ENCODE measurements at places on chromosomes 2 and 18. TPM values are rescaled to one million over a fixed set of nuclear protein-coding genes. Genes with fewer than 3 reads are reported as not detected.

The KIAA2012 gene
- not detected for total RNA-seq

The RGPD4 gene
- 0.26 TPM for total RNA-seq

The PARD6G gene
- total RNA-seq, result 1.9 TPM

The BCL2 gene
- 8.0 TPM for total RNA-seq

The NEB gene
- total RNA-seq, result 61.1 TPM

The LYPD1 gene
- total RNA-seq, result not detected

The SLC40A1 gene
- 132 TPM for total RNA-seq

GRCh38 chr18:394987-395362, 105.5 kb downstream of the COLEC12 start:
- DNase-seq, result no peak
- no peaks in the 10 kb centered on the region for H3K4me1 ChIP-seq
- no peaks in the 10 kb centered on the region for H3K36me3 ChIP-seq
- no peaks in the 10 kb centered on the region for H3K27me3 ChIP-seq
- no peak overlapping the region for H3K4me3 ChIP-seq

GRCh38 chr2:211674715-211675114, 863.9 kb downstream of the ERBB4 start:
- H3K27me3 ChIP-seq, result no peaks in the 10 kb centered on the region
- no peak overlapping the region for H3K27ac ChIP-seq
- no peaks in the 10 kb centered on the region for H3K4me1 ChIP-seq
- H3K36me3 ChIP-seq, result no peaks in the 10 kb centered on the region

GRCh38 chr2:1041012-1041805, 90.6 kb downstream of the SNTG2 start:
- no peaks in the 10 kb centered on the region for H3K4me1 ChIP-seq
- no peak for DNase-seq
- H3K27me3 ChIP-seq, result no peaks in the 10 kb centered on the region
- no peak overlapping the region for H3K4me3 ChIP-seq
- H3K27ac ChIP-seq, result no peak overlapping the region

GRCh38 chr18:12929477-12930083, 18.2 kb upstream of the SEH1L start:
- H3K4me3 ChIP-seq, result no peak overlapping the region
- no peak overlapping the region for H3K27ac ChIP-seq
- peaks cover 5% of the 10 kb centered on the region for H3K4me1 ChIP-seq
- no peaks in the 10 kb centered on the region for H3K36me3 ChIP-seq

DNA sequence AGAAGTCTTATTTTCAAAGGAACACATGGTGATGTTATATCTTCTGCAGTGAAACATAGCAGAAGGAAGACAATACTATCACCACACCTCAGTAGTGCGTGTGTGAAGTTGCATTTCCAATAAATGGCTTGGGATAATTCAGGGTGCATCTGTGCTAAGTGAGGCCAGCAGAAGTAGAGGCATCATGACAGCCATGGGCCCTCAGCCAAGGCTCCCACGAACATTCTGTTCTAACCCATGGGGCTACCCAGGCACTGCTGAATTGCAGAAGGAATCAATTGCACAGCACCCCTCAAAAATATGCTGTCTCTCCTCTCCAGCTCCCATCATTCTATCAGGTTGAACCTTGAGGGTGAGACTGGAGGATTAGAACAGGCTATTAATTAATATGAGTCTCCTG, 139.5 kb downstream of the RIF1 start:
- peaks cover 65% of the 10 kb centered on the region for H3K36me3 ChIP-seq
- H3K27ac ChIP-seq, result no peak overlapping the region
- H3K4me3 ChIP-seq, result no peak overlapping the region

DNA sequence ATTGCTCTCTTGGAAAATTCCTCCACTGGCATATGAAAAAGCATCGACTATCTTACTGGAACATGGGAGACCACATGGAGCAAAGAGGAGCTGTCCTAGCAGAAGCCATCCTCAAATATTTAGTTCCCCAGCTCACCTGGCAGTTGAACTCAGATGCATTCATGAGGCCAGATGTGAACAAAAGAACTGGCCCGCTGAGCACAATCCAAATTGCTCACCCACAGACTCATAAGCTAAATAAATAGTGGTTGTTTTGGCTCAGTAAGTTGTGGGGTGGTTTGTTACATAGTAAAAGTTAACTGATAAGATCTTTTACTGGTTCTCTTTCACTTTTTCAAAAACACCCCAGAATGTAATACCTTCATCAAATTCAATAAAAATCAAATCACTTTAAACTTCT, 108.6 kb upstream of the CWC22 start:
- no peaks in the 10 kb centered on the region for H3K4me1 ChIP-seq
- H3K27ac ChIP-seq, result no peak overlapping the region
- no peaks in the 10 kb centered on the region for H3K36me3 ChIP-seq
- H3K4me3 ChIP-seq, result no peak overlapping the region

- no peak overlapping the region for H3K4me3 ChIP-seq
- H3K36me3 ChIP-seq, result peaks cover 3% of the 10 kb centered on the region
- H3K27me3 ChIP-seq, result no peaks in the 10 kb centered on the region
- no peak overlapping the region for H3K27ac ChIP-seq
Observed at GRCh38 chr2:135657806-135658582, 83.7 kb upstream of the UBXN4 start.

DNA sequence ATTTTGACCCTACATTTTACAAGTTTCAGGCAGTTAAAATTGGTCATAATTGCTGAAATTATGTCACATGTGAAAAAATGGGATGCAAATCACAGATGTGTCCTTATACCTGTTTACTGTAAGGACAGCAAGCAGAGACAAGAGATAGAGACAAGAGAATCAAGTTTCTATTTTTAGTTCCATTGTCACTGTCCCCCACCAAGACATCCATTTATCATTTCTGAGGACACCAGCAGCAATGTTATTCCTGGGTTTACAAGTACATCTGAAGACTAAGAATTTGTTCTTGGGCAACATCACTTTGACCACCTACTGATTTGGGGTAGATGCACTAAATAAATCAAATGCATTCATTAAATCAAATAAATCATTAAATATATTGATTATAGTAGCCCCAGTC, 1111.7 kb downstream of the DPP10 start:
- H3K27me3 ChIP-seq, result no peaks in the 10 kb centered on the region
- DNase-seq, result no peak
- no peaks in the 10 kb centered on the region for H3K4me1 ChIP-seq
- H3K36me3 ChIP-seq, result no peaks in the 10 kb centered on the region

DNA sequence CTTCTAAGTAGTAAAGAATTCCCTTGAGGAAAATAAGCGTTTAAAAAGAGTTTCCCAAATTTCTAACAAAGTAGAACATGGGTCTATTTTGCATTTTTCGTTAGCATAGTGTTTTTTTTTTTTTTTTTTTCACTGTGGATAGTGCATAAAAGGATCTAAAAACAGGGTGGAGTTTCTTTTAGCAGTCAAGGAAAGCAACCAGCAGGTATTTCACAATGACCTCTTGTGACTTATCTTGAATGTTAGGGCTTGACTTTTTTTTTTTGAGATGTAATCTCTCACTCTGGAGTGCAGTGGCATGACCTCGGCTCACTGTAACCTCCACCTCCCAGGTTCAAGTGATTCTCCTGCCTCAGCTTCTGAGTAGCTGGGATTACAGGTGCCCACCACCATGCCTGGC, 14.9 kb upstream of the DGKD start:
- no peaks in the 10 kb centered on the region for H3K36me3 ChIP-seq
- H3K27me3 ChIP-seq, result no peaks in the 10 kb centered on the region
- H3K27ac ChIP-seq, result no peak overlapping the region

DNA sequence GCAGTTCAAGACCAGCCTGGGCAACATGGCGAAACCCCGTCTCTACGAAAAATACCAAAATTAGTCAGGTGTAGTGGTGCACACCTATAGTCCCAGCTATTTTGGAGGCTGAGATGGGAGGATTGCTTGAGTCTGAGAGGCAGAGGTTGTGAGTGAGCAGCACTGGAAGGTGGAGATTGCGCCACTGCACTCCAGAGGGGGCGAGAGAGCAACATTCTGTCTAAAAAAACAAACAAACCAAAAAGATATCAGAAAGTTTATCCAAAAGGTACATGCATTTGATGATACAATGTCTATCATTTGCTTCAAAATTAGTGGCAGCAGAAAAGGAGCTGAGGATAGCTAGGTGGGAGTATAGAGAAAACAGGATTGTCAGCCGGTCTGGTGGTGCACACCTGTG, 39.8 kb upstream of the CABLES1 start:
- H3K27me3 ChIP-seq, result no peaks in the 10 kb centered on the region
- H3K4me3 ChIP-seq, result no peak overlapping the region
- no peaks in the 10 kb centered on the region for H3K36me3 ChIP-seq

DNA sequence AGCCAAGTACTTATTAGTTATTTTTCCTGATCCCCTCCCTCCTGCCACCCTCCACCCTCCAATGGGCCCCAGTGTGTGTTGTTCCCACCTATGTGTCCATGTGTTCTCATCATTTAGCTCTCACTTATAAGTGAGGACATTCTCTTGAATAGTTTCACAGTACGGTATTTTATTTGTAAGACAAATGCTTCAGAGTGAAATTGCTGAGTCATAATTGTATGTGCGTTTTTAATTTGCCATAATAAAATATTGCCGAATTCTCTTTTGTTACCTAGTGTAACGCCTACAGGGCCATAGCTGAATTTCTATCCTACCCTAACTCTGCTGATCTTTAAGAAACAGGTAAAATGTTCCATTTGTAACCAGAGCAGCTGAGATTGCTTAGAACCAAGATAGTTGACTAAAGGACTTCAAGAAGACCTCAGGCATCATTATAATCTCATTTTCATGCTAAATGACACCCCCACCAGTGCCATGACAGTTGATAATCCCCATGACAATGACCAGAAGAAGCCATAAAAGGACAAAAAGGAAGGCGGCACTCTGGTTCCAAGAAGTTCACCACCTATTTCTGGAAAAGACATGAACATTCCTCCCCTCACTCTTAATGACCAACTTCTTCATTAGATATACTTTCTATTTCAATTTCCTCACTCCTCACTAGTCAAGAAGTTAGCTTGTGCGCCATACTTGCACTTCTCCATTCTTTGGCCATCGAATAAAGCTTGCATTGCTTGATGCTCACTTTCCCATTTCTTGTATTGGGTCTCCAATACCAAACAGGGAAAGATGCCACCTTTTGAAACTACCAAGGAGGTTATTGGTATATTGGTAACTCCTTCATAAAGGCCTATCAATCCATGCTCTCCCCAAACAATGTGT, 18.4 kb downstream of the SCN9A start:
- no peaks in the 10 kb centered on the region for H3K36me3 ChIP-seq
- H3K27me3 ChIP-seq, result no peaks in the 10 kb centered on the region
- H3K27ac ChIP-seq, result no peak overlapping the region
- no peak for DNase-seq

DNA sequence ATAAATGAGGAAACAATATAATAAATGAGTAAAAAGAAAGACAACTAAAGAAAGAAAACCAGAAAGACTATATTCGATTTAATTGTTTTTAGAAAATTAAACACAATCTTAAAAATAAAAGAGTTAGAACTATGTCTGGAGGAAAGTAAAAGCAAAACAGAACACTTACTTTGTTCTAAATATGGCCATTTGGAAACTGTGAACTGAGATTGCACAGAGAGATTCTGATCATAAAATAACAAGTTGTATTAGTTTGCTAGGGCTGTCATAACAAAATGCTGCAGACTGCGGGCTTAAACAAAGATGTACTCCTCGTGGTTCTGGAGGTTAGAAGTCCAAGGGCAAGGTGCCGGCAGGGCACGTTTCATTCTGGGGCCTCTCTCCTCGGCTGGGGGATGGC, 128.1 kb upstream of the AQP4 start:
- no peak for DNase-seq
- no peaks in the 10 kb centered on the region for H3K27me3 ChIP-seq
- H3K27ac ChIP-seq, result no peak overlapping the region
- H3K4me1 ChIP-seq, result no peaks in the 10 kb centered on the region
- no peaks in the 10 kb centered on the region for H3K36me3 ChIP-seq
- H3K4me3 ChIP-seq, result no peak overlapping the region

- no peaks in the 10 kb centered on the region for H3K36me3 ChIP-seq
- H3K27ac ChIP-seq, result no peak overlapping the region
- DNase-seq, result no peak
- no peak overlapping the region for H3K4me3 ChIP-seq
- no peaks in the 10 kb centered on the region for H3K4me1 ChIP-seq
Observed at GRCh38 chr2:187475499-187476248, 27.6 kb upstream of the CALCRL start.

GRCh38 chr2:22829791-22830190, 555.2 kb upstream of the KLHL29 start:
- no peak overlapping the region for H3K4me3 ChIP-seq
- no peaks in the 10 kb centered on the region for H3K36me3 ChIP-seq
- no peak overlapping the region for H3K27ac ChIP-seq
- H3K27me3 ChIP-seq, result no peaks in the 10 kb centered on the region
- no peaks in the 10 kb centered on the region for H3K4me1 ChIP-seq

- no peaks in the 10 kb centered on the region for H3K27me3 ChIP-seq
- peaks cover under 1% of the 10 kb centered on the region for H3K4me1 ChIP-seq
- H3K27ac ChIP-seq, result no peak overlapping the region
- DNase-seq, result no peak
- no peak overlapping the region for H3K4me3 ChIP-seq
- no peaks in the 10 kb centered on the region for H3K36me3 ChIP-seq
Observed at GRCh38 chr2:24626131-24626530, 135.1 kb downstream of the NCOA1 start.

DNA sequence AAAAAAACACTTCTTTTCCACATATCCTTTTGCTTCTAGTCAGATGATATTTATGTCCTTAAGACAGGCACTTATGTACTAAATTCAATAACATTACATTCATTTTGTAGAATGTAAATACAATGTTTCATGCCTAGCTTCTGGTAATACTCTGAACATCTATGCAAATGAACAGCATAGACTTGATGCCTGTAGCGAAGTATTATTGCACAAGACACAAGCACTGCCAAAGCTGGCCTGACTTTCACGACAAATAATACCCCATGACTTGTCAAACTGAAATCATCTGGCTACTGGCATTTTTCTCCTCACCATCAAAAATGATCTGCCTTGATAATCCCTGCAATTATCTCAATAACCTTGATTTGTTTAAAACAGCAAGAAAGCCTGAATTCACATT, 101.3 kb downstream of the L3MBTL4 start:
- DNase-seq, result no peak
- peaks cover 5% of the 10 kb centered on the region for H3K36me3 ChIP-seq
- H3K4me3 ChIP-seq, result no peak overlapping the region
- peaks cover 7% of the 10 kb centered on the region for H3K4me1 ChIP-seq
- no peak overlapping the region for H3K27ac ChIP-seq

DNA sequence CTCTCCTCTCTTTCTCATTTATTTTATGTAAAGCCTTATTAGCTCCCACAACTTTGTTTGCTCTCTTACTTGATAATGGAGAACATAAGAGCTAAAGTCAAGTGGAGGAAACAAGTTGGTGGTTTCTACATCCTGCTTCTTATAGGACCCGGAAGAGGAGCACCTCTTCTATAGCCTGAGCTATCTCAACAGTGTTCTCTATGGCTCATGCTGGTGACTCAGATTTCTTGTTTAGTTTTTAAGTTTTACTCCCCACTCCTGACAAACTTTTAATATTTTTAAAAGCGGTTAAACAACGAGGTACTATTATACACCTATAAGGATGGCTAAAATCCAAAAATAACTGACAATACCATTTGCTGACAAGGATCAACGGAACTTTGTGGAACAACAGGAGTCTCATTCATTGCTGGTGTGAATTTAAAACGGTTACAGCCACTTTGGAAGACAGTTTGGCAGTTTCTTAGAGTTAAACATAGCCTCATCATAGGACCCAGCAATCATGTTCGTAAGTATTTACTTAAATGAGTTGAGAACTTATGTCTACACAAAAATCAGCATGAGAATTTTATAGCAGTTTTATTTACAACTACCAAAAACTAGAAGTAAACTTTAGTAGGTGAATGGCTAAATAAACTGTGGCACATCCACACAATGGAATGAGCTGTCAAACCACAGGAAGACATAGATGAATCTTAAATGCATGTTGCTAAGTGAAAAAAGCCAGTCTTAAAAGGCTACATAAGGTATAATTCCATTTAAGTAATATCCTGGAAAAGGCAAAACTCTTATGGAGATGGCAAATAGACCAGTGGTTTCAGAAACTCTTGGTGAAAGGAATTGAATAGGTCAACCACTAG, 12.7 kb upstream of the CDC42EP3 start:
- H3K27me3 ChIP-seq, result no peaks in the 10 kb centered on the region
- H3K4me3 ChIP-seq, result no peak overlapping the region
- H3K36me3 ChIP-seq, result no peaks in the 10 kb centered on the region
- no peak for DNase-seq
